ENCODE measurements at places on chromosomes 6 and 20.

- DNase-seq = no peak
Observed at GRCh38 chr20:13515796-13516558, 122.8 kb downstream of the TASP1 start.

- DNase-seq = no peak
Observed at GRCh38 chr6:20916086-20916485, 381.8 kb downstream of the CDKAL1 start.

DNA sequence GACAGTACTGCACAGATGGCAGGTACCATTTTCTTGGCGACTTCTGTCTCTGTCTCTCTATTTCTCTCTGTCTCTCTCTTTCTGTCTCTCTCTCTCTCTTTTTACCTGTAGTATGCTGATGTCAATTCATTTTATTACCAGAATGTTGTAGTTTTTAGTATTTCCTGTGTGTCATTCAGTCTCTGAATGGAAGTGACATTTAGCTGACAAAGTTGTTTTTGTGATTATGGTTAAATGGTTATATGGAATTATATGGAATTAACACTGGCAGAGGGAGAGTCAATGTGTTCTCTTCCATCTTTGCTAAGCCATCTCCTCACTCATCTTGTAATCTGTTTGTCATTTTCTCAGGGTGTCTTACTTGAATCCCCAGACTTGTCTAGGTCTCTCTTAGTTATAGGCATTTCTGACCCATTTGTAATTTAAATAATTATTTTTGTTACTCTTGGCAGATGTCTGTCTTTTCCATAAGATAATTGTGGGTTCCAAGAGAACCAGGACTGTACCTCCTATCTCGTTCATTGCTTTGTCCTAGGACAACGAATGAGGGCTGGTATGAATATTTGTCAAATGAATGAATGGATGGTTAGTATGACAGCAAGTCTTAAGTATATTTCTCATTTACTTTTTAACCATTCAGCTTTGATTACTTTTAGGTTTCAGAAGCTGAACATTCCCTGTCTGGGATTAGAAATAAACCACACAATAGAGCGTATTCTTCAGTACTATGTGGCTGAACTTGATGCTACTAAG is 64.4 kb downstream of the DNAH8 start:
- DNase-seq = no peak

DNA sequence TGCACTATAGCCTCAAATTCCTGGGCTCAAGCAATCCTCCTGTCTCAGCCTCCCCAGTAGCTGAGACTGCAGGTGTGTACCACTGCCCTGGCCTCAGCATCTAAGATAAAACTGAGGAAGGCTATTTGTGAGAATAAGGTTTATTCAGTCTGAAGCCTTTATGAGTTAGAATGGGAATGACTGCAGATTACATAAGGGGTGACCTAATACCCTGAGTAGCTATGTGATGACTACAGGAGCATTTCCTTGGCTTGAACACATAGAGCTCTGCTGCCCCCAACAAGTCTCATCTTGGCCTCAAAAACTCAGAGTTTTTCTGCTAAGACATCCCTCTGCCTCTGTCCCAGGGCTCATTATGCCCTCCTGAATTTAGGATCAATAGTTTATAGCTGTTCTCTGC is 7.6 kb downstream of the GSS start:
- DNase-seq = no peak

- no peak for DNase-seq
Observed at GRCh38 chr6:155693573-155694418, 238.2 kb upstream of the NOX3 start.

- no peak for DNase-seq
Observed at GRCh38 chr20:48681873-48682426, 145.8 kb downstream of the PREX1 start.

- no peak for DNase-seq
Observed at GRCh38 chr20:46710153-46710913, 884 bp downstream of the SLC2A10 start.

DNA sequence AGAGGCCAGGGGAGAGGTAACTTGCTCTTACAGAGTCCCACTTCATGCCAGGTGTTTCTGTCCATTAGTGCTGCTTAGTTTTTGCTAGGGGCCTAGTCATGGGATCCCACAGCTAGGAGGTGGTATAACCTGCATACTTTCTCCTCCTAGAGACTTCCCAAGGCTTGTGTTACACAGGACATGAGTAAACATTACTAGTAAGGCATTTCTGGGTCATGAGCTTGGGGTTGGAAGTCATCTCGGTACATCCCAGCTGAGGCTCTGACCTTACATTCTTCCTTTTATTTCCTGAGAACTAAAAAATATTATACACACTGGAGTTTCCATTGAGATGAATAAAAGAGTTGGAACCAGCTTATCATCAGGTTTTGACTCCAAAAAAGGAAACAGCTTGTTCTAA is 20.9 kb upstream of the PNPLA1 start:
- DNase-seq = no peak

- DNase-seq = no peak
Observed at GRCh38 chr20:40997116-40997515, 31.5 kb upstream of the TOP1 start.

GRCh38 chr6:25462235-25462897 is 183.2 kb downstream of the CARMIL1 start:
- no peak for DNase-seq

DNA sequence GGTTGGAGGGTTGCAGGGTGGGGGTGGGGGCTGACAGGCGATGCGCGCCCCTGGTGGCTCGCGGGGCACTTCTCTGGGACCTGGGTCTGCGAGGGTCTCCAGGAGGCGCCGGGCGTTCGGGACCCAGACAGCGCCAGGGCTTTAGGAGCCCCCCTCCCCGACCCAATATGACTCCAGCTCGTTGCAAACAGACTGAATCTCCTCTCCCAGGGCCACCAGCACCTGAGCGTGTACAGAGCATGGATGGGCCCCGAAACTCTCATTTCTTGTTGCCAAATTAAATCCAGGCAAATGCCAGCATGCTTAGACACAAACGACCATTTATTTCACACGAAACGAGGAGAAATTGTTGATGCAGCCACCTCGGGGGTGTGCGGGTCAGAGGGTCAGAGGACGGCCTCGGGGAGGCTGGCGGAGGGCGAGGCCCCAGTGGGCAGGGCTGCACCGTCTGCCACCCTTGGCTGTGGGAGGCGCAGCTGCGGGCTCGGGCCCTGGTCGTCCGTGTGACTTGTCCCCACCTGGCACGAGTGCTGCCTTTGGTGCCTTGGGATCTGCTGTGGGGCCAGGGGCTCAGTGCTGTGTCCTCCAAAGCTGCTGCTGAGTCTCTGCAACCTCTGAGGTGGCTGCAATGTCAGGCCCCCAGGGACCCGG is 20.9 kb upstream of the GATA5 start:
- DNase-seq = no peak

GRCh38 chr6:105384004-105384403 is 18.9 kb downstream of the PREP start:
- DNase-seq = no peak

DNA sequence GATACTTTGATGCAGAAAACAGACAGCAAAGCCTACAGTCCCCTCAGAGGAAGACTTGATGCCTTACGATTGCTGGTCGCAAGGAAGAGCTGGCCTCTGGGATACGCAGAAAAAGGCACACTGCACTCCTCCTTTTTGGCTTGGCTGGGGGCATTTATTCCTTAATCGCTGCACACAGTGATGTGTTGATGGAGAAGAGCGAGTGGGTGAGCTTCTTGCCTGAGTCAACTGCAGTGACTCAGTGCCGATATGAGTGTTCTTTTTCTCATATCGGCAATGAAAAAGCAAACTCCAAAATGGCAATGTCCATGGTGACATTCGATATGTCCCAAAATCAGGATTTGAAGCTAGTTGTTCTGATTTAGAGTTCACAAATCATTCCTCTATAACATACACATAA is 794.8 kb downstream of the HACE1 start:
- DNase-seq = no peak

DNA sequence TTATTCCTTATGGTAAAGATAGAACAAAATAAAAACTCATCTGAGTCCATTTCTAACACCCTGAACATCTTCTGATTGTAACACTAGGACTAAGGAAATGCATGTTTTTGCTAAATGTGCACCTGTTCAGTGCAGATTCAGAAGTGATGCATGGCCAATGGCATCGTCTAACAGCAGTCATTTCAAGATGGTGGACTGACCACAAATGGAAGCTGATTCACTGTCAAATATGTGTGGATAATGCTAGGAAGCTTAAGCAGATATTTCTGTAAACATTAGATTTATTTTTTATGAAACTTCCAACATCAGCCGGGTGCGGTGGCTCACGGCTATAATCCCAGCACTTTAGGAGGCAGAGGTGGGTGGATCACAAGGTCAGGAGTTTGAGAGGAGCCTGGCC is 394.8 kb downstream of the SAMD5 start:
- DNase-seq = no peak

DNA sequence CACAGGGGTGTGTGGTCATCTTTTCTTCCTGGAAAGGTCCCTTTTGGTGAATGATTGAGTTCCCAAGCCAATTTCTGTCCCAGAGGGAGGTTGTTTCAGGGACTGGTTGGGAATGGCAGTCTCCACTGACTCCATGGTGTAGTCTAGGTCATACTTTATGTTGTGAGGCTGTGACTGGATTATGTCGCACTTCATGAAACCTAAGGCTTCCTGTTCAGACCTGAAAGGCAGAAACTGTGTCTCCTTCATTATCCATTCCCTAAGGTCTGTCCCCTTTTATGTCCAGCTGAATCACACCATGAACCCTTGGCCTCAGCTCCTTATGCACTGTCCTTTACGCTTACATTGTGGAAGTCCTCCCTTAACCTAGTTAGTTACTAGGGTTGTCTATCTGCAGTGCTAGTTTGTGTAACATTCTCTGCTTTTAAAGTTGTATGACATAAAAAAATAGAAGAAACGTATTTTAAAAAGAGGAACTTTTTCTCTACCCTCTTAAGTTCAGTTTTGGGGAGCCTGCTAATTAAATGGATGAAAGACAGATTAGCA is 191.3 kb downstream of the JARID2 start:
- DNase-seq = no peak

GRCh38 chr6:156425359-156426020 is 351.7 kb upstream of the ARID1B start:
- no peak for DNase-seq

All from stimulated activated CD4-positive, alpha-beta T cell treated with anti-CD3 and anti-CD28 coated beads, Interleukin-2, amount 100 ng/mL, for 4 hours (primary cell).